ENCODE measurements at places on chromosomes 7 and 10.

- DNase-seq, result no peak
Measured at GRCh38 chr7:32045228-32045627, 25.0 kb downstream of the PDE1C start.

- DNase-seq, result no peak
Measured at GRCh38 chr10:32142646-32143045, 86.4 kb upstream of the KIF5B start.

GRCh38 chr10:44990965-44991364, 9.8 kb upstream of the ZNF22 start:
- no peak for DNase-seq

DNA sequence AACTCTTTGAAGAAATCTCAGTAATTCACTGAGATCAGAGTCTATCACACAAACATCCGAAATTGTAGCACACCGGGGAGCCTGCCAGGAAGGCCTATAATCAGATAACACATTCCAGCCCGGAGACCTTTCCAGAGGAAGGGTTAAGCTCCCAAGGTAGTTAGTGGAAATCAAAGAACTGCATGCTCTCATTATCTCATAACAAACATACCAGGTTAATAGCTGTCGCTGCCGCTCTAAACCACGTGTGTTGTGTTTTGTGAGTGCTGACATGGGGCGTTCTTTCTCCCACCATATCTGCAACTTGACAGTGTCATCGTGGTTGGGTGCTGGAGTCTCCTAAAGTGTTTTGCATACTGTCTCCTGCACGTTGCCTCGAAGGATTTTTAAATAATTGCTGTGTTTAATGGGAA, 120.7 kb upstream of the CARD11 start:
- DNase-seq, result no peak

GRCh38 chr10:132184816-132185593, 1.7 kb upstream of the DPYSL4 start:
- no peak for DNase-seq

DNA sequence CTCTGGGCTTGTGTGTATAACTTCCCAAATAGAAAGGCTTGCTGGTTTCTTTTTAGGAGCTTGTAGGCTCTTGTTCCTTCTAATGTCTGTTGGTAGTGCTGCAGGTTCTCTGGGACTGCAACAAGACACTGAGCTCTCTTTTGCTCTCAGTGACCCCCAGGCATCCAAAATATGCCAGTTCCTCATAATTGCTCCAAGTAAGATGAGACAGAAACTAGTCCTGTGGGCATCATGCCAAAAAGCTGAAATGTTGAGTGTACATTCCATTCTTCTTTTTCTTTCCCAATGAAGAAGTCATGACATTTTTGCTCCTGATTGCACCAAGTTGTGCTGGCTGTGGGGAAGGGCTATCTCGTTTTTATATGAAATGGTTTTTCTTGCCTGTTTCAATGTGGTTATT, 7.1 kb upstream of the BTBD16 start:
- DNase-seq, result no peak

- DNase-seq, result no peak
Measured at GRCh38 chr10:121879476-121879875, 48.4 kb downstream of the ATE1 start.

DNA sequence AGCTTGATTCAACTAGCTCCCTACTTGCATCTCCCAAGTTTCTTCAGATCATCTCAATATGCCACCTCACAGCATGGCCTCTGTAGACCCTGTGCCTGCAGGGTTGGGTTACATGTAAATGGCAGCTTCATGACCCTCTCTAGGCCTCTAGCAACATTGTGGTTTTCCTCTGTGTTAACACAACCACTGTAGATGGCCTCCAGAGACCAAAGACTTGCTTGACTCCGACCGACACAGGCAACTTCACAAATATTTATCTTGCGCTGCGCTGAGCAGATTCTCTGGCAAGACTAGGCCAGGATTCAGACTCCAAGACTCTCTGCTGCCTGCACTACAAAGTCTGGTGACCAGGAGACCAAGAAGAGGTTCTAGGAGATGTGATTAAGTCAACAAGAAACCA, 75.9 kb downstream of the CNOT4 start:
- no peak for DNase-seq

GRCh38 chr10:131615150-131615549, 285.7 kb upstream of the PPP2R2D start:
- DNase-seq, result no peak

DNA sequence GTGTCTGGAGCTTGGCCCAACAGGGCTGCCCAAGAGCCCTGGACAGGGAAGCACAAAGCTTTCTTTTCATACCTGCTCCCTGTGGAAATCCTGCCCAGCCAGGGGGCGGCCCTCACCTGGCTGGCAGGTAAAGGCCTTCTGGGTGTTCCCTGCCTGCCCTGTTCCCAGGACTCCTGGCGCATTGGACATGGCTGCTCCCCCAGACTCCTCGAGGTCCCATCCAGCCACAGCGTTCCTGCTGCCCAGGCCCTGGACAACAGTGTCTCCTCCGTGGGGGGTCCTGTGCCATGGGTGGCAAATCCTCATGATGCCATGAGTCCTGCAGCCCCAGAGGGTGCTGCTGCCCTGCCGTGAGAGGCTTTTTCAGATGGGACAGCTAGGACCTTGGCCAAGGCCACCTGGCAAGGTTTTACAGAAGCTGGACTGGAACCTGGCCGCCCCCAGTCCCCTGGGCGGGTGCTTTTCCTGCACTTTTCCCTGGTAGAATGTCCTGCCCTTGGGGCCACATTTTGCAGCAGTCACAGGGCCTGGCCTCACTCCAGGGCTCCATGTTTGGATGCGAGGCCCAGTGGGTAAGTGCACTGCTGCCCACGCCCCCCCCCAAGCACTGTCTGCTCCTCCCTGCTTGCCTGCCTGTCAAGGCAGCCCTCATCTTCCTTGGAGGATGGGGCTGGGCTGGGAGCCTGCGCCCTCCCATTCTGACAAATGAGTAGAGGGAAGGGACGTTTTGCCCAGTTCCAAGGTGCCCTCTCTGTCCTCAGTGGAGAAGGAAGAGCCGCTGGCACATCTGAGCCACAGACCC, 60.7 kb downstream of the LHPP start:
- DNase-seq, result no peak

- no peak for DNase-seq
Measured at GRCh38 chr10:47248386-47249090, 51.5 kb upstream of the GDF10 start.

DNA sequence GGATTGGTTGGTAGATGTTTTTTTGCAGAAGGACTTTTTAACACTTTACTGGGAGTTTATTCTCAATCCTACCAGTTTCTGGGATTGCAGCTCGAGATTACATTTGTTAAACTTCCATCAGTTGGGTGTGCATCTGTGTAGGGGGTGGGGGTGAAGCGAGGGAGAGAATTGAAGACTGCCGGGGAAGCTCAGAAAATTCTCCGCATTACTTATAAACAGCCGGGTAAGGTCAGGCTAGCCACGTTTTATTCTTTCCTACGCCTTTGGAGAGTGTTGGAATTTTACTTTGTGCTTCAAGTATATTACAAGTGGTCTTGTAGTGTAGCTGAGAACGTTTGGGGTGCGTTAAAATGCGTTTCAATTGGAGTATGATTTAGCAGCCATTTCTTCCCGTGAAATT, 1.1 kb downstream of the PALS2 start:
- no peak for DNase-seq

DNA sequence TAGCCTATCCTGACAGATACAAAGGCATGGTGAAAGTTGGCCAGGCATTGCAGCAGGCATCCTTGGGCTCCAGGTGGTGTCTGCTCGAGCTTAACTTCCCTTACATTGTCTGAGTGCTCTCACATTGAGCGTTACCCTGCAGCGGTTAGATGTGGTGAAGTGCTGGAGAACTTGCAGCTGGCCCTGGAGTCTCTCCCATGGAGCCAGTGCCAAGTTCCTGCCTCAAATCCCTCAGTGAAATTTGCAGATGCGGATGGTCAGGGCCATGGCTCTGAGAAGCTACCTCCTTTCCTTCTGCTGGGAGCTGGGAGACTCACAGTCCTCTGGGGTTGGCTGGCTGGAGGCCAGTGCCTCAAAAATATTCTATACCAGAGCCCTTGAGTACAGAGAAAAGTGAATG, 3.3 kb upstream of the ZNF746 start:
- no peak for DNase-seq

- no peak for DNase-seq
Measured at GRCh38 chr7:98945852-98946251, 67.5 kb downstream of the TRRAP start.

DNA sequence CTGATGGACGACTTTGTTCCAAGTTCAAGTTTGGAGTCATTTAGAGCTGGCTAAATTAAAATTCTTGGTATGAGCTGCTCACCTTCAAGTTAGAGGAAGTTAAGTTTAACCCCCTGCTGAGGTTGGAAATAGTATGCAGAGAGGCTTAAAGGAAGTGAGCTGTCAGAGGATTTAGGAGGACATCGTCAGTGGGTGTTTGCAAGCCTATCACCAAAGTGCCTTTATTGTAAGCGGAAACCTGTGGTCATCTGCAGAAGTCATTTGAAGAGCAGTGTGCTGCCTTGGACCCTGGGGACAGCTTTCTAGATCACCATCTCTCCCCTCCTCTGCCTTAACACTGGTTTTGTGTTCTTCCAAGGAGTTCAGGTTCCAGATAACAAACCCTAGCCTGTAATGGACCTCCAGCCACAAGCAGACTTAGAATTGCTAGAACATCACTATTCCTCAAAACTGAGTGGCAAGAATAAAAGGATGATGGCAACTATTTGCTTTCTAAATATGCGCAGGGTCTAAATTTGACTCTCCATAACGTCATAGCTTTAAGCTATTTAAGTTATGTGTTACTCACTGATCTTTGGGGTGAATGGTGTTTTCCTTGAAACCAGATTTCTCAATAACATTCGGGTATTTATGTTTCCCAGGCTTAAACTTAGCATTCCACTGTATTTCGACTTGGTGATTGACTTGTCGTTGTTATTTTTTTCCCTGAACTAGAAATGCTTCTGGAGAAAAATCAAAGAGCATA, 93.4 kb downstream of the SLC39A12 start:
- no peak for DNase-seq

DNA sequence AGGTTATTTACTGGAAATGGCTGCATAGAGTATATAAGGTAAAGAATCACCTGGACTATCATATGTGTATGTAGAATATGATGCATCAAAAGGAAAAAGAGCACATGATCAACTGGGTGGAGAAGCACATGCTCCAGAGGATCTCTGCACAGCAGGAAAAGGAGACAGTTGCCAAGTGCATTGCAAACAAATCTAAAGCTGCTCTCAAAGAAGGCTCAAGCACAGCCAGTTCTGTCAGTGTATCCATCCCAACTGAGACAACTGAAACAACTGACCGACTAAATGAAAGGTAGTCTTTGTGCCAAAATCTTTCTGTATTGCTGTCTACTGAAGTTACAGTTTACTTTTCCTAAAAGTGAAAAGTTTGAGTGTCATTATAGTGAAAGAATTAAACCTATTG, 83.2 kb upstream of the SGCE start:
- DNase-seq, result no peak

DNA sequence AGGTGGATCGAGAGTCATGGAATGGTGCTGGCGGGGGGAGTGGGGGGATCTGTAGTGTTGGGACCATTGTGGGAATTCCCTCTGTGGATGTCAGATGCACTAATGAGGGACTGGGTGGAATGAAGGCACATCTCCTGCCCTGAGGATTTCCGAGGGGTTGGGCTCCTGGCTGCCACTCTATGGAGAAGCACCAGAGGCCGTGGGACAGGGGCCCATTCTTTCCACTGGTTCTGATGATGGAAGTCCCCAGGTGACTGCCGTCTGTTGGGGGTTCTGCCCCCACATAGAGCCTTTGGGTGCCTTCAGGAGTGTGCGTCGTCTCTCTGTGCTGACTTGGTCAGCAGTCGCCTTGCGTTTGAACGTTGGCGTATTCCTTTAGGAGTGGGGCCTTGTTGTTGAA, 202.9 kb downstream of the GLRX3 start:
- DNase-seq, result no peak

DNA sequence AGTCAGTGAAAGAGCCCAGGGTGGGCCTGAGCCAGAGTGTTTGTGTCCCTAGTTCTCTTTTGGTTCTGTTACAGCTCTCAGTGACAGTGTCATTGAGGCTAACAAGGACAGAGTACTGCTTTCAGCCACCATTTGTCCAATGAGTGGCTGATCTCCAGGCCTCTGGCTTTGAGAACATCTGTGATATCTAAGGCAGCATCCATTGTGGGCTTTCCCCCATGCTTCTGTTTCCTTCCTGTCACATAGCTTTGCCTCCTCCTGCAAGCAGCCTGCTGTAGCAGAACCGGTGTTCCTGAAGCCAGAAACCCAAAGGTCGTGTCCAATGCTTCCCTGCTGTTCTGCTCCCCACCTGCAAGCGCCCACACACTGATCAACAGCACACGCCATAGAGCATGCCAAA, 68.4 kb downstream of the IKZF1 start:
- no peak for DNase-seq

DNA sequence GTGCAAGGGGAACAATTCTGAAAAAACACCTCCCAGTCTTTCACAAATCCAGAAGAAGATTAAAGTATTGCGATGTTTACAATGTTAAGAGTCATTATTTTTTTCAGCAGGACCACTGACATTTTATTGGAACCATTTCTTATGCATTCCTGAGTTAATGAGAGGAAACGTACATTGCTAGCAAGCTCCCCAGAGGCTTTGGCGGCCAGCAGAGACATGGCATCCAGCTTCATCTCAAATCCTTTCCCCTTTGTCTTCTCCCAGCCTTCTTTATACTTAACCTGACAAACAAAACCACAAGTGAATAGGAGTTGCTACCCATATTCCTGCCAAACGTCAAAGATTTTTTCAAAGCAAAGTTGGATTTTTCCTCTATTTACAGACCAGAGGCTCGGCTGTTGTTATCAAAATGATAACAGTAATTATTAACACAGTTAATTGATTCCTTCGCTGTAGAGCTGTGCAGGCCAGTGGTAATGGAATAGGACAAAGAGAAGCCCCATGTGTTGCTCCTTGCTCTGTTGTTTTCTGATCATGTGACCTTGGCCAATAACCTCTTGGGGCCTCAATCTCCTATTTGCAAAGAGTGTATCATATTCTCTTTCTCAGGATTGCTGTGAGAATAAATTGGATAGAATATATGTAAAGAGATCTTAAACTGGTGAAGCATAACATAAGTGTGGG, 32.0 kb downstream of the NRAP start:
- DNase-seq, result no peak

GRCh38 chr10:35565602-35566081, 39.5 kb upstream of the GJD4 start:
- no peak for DNase-seq

DNA sequence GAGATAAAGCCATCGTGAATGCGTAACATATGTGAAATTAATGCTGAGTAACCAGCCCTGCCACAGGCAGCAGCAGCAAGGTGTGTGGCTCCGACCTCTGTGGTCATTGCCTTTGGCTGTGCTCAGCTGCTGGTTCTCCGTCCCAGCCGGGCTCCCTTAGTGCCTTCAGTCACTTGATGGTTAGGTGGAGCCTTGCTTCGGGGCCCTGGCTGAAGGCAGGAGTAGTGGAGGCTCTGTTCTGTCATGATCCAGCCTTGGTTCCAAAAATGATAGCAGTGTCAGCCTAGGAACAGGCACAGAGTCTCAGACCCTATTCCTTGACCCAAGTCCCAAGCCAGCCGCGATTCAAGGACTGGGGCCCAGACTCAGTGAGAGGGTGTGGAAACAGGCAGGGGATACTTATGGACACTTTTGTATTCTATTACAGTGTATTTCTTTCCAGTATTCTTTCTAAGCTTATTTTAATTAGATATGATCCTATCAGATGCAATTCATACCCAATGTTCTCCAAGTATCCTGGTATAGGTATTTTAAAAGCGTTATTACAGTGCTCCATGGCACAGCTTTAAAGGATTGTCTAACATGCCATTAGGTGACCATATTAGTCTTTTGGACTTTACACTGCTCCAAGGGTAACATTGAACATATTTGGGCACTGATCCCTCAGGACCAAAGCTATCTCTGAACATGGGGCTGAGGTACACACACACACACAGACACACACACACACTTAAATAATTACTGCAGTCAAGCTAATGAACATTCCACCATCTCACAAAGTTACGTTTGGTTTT, 9.0 kb downstream of the SCART1 start:
- no peak for DNase-seq
